ENCODE measurements at places on chromosomes 6 and 20. TPM values are rescaled to one million over a fixed set of nuclear protein-coding genes. Genes with fewer than 3 reads are reported as not detected.

- DNase-seq: no peak
Observed at GRCh38 chr6:111503194-111503593, 20.2 kb upstream of the REV3L start.

DNA sequence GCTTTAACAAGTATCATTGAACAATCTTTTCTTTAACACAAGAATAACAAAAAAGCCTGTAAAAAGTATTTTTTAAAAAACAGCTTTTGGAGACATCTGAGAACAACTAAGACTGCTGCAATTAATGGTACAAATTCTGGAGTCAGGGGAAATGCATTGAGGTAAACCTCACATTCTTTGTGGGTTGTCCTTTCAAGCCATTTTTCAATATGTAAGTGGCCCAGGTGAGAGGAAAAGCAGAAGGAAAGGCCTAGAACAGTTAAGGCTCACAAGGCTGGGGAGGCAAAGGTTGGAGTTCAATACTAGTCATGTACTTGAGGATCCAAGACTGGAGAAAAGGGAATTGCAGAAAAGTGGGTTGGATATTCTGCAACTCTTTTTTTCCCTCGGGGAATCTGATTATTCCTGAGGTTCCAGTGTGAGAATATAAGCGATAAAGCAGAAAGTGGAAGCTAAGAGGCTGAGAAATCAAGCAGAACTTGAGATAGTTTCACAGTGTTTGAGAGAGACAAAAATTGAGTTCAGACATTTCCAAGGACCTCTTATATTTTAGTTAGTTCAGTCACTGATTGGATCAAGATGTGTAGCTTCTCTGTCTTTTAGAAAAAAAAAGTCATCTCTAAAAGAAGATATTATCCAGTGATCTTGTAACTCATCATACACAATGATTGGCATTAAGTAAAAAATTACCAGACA, 25.0 kb upstream of the TXLNB start:
- DNase-seq: no peak

TRERF1 gene
- 9.5 TPM for total RNA-seq

TLDC2 gene
- total RNA-seq: 0.14 TPM

OR2B3 gene
- total RNA-seq: not detected

PNLDC1 gene
- 5.6 TPM for total RNA-seq

TRIM38 gene
- 8.7 TPM for total RNA-seq
